Fibroblast of villous mesenchyme (primary cell): ENCODE measurements at places on chromosomes 3 and 15. TPM values are rescaled to one million over a fixed set of nuclear protein-coding genes. Genes with fewer than 3 reads are reported as not detected.
A peak's percentile ranks its signal among the peaks of the same experiment; 100 is the strongest.

GRCh38 chr3:110459021-110459420, 612.6 kb upstream of the NECTIN3 start:
- DNase-seq: no peak

GRCh38 chr15:67043939-67044771, 21.2 kb upstream of the SMAD3 start:
- peak; percentile 82 for DNase-seq

- DNase-seq: no peak
Observed at GRCh38 chr15:78041946-78042345, 35.6 kb downstream of the TBC1D2B start.

Gene CTXN2
- total RNA-seq: not detected in 2 replicates
